ENCODE measurements at places on chromosomes 4 and X.
A peak's percentile ranks its signal among the peaks of the same experiment; 100 is the strongest.

DNA sequence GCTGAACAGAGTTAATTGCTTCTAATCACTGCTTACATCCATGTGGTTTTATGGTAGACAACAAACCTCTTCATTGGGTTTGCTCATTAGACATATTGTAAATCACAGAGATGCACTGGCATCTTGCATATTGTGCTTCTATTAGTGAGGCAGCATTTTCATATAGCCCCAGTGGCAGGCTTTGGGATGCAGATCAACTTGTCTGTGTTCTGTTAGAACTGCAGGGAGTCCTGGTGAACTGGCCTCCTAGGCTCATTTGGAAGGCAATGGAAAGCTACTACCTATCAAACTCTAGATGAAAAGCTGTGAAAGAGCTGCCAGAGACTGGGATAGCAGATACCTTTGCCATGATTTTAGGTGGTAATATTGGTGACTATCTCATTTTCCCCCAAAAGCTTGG, 108.8 kb downstream of the NAA11 start:
- DNase-seq = no peak

DNA sequence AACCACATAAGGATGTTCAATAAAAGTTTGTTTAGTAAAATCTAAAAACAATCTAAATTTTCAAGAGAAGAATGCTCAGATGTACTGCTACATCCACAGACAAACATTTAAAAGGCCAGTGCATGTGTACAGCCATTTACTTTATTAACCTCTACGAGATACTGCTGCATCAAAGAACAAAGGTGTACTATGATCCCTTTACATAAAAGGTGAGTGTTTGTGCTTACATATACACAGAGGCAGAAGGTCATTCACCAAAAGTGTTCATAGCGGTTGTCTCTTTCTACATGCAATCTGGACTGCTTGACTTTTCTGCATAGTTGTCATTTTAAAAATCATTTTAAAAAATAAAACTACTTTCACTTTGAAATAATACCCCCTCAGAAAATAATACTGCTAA, 81.7 kb downstream of the AFAP1 start:
- no peak for DNase-seq

- no peak for DNase-seq
These were observed 1.2 kb downstream of the ATP11C start for GRCh38 chrX:139931646-139932072.

GRCh38 chrX:17654116-17654515, 83.2 kb upstream of the SCML1 start:
- no peak for DNase-seq

- peak; percentile 3 for DNase-seq
These were observed 463.9 kb downstream of the RAPGEF2 start for GRCh38 chr4:159566786-159567185.

DNA sequence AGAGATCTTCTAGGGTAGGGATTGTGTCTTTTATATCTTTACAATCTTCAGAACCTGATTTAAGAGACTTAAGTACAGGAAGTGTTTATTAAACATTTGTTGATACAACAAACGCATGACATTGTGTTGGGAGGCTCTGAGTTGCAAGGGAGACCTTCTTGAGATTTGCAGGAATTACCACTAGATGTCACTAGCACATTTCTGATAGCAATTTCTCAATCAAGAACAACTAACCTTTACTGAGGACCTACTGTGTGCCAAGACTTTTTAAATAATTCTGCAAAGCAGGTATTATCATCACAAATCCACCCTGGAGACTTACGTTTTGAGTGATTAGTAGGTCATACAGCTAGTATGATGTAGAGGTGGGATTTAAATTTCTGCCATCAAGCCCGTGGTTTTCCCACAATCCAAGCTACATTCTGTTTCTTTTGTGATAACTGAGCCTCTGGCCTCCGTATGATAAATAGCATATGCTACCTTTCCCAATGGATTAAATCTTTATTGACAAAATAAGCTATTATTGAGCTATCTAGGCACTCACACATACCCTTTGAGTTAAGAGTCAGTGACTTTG, 986.0 kb downstream of the CCSER1 start:
- DNase-seq = peak; percentile 13

GRCh38 chrX:23434356-23434884, 99.8 kb downstream of the PTCHD1 start:
- peak; percentile 15 for DNase-seq

GRCh38 chr4:81166458-81167160, 48.4 kb downstream of the PRKG2 start:
- DNase-seq = peak; percentile 3

DNA sequence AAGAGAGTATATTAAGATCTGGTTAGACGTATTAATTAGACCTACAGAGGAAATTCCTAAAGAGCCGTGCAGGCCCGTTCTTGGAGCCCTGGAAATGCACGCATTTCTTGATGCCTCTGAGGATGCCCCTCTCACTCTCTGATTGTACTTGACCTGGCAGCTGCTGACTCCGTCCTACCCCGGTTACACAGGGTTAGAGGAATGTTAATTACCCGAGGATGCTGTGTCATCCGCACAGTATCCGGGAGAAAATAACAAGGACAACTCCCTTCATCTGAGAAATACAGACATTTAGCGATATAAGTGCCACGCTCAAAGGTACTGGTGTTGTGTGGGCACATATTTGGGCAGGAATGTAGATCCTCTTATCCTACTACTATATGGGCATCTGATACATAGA, 404.6 kb upstream of the FAT1 start:
- peak; percentile 93 for DNase-seq

DNA sequence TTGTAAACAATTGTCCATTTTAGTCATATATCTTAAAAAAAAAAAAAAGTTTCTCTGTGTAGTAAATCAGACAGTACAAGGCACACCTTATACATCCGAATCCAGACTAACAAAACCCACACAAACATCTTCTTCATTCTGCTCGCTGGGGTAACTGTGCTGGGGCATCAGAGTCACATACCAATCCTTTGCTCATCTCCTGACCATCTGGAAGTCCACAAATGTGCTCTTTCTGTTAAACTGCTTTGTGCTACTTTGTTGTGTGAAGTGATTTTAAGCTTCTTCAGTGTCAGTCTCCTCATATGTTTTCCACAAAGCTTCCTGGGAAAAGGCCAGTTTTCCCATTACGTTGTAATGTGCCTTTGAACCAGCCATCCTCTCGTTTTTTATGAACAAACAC, 86.2 kb upstream of the CBR4 start:
- DNase-seq = no peak

DNA sequence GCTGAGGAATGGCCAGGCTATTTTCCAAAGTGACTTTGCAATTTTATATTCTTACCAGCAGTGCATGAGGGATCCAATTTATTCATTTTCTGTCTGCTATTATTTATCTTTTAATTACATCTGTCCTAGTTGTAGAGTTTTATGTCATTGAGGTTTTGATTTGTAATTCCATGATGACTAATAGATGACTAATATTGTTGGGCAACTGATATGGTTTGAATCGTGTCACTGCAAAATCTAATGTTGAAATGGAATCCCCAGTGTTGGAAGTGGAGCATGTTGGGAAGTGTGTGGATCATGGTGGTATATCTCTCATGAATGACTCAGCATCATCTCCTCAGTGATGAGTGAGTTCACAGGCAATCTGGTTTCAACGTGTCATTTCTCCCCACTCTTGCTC, 201.5 kb downstream of the TBX22 start:
- peak; percentile 27 for DNase-seq

GRCh38 chr4:88008122-88008742, 797 bp downstream of the PKD2 start:
- peak; percentile 63 for DNase-seq

DNA sequence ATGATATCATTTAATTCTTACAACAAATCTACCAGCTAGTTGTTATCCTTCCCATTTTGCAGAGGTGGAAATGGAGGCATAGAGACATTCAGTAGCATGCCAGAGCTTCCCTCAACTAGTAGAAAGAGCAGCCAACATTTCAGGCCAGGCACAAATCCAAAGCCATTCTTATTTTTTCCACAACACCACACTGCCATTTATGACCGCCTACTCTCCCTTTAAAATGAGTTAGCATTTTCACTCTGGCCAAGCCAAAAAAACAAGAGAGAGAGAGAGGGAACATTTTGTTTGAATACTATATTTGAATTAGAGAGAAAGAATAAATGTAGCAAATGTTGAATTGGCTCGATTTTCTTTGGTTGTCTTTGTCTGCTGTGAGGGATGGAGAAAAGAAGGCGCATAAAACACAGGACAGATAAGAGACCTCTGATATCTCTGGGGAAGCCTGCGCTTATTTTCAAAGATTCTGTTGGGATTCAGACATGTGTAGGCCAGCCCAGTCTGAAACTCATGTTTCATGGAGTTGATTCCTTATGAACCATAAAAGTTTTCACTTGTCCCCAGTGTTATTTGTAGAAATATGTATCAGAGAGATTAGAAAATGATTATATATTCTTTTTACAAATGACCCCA, 265.7 kb downstream of the RAB28 start:
- no peak for DNase-seq

DNA sequence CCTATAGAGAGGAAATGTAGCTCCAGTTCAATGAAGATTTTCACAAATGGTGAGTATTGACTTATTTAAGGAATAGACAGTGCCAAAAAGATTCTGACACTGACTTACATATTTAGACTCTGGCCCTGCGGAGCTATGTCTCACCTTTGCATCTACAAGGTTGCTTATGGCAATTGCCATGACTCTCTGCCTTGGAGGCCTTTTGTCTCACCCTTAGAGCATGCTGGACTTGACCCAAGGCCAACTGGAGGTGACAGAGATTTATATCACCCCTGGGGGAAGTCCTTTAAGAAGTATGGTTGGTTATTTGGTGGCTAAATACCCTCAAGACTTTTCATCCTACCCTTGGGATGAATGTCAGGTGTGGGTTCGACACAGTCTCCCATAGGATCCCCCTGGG, 4.5 kb upstream of the ETDC start:
- DNase-seq = no peak

DNA sequence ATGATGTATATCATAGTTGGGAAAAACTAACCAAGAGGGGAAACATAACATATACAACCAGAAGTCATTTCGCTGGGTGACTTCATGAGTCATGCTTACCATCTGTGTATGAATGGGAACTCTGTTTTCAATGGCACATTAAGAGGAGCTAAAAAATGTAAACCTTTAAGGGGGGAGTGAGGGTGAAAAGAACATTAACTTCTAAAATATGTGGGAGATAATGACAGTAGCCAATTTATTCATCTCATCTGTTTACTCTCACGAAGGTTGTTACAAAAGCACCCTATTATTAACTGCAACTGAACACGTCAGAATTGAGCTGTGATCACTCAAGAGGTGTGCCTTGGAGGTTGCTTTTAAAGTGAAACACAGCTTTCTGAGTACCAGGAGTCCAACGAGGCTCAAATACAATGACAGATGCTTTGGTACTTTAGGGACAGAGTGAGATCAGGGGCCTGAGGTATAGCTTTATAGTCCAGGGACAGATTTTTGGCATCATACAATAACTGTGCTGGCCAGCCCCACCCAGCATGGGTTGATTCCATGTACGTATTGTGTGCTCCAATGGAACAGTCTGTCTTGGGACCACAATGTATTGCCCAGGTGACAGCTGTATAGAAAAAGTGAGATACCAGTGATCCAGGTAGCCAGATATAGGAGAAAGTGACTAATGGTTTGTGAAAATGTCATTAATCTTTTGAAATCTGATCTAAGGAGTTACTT, 107.3 kb downstream of the AMMECR1 start:
- peak; percentile 89 for DNase-seq

DNA sequence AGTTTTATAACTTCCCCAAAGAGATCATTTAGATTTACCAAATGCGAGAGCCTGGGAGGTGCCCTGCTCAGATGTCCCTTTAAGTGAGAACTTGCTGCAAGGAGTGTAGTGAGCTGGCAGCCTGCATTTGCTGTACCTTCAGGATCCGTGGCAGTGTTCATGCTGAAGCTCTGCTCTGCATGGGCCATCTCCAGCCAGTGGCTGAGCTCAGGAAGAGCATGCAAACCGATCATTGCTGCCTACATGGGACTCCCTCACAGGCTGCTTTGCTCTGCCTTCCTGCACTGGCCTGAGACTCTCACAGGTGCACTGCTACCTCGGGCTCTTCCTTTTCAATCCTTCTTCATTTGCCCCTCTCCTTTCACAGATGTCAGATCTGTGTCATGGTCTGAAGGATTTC, 152.0 kb upstream of the SFRP2 start:
- DNase-seq = no peak

DNA sequence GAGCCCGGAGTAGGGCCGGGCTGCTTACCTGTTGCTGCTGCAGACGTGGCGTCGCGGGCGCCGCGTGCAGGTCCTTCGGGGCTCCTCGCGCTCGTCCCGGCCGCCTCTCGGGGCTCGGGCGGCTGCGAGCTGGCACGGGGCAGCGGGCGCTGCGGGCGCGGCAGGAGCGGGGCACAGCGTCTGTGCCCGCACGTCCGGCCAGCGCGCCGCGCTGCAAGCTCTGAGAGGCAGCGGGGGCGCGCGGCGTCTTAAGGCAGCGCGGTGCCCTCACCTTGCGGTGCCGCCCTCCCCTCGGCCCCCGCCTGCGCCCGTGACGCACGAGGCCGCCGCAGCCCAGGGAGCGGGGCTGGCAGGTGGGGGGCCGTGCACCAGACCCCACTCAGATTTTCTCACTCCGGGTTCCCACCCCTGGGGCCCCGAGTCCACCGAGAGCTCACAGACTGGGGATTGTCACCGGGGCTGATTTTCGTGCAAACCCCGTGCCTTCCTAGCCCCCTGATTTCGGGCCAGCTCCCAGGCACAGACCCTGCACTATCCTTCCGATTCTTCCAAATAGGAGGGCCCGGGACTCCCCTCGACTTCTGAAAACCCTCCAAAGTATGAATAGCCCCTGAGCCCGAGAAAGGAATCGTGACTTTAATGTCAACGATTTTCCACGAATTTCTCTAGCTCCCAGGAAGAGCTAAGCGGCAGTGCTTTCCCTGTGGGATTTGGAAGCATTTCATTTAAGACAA, at the start of gene GPR101:
TSS of gene GPR101 (minus strand) at position 222 of the 734 bp plus-strand sequence. CDS start 2,321 bp downstream, outside the sequence.
- DNase-seq = no peak

GRCh38 chr4:48012824-48013223, 3.7 kb downstream of the CNGA1 start:
- DNase-seq = no peak

- no peak for DNase-seq
These were observed 119.9 kb downstream of the EGF start for GRCh38 chr4:110032603-110033002.

- no peak for DNase-seq
These were observed 89.4 kb upstream of the NPY2R start for GRCh38 chr4:155119006-155119405.

DNA sequence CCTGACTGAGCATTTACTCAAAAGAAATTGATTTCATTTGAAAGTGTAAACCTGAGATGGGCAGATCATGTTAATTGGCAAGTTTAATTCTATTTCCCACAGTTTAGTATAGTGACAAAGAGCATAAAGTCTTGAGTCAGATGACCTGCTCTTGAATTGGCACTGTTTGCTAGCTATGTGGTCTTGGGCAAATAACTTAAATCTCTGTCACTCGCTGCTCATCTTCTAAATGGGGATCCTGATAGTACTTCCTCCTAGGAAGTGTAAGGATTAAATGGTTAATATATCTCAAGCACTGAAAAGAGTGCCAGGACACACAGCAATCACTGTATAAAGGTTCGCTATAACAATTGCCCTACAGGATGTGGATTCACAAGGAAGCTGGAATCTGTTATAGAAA, 242.8 kb upstream of the JADE1 start:
- DNase-seq = peak; percentile 67

Measured in fibroblast of skin of back (primary cell).